Renal pelvis (tissue), 12 donors: ENCODE measurements at places on chromosomes 6 and 20.

DNA sequence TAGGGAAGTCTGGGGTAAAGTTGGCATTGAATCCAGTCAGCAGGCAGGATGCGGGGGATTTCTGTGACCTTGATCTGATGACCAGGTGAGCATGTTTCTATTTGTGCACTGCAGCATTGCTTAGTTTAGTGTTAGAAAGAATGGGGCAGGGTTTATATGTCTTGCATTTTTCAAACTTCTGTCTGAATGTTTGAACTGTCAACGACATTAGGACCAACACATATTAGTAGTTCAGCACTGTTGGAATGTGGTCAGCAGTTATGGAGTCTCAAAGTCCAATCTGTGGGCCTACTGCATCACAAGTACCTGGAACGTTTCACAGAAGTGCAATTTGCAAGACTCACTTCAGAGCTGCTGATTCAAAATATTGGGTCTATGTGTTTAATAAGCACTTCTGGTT is 276.6 kb upstream of the BMP2 start:
- DNase-seq = no peak

DNA sequence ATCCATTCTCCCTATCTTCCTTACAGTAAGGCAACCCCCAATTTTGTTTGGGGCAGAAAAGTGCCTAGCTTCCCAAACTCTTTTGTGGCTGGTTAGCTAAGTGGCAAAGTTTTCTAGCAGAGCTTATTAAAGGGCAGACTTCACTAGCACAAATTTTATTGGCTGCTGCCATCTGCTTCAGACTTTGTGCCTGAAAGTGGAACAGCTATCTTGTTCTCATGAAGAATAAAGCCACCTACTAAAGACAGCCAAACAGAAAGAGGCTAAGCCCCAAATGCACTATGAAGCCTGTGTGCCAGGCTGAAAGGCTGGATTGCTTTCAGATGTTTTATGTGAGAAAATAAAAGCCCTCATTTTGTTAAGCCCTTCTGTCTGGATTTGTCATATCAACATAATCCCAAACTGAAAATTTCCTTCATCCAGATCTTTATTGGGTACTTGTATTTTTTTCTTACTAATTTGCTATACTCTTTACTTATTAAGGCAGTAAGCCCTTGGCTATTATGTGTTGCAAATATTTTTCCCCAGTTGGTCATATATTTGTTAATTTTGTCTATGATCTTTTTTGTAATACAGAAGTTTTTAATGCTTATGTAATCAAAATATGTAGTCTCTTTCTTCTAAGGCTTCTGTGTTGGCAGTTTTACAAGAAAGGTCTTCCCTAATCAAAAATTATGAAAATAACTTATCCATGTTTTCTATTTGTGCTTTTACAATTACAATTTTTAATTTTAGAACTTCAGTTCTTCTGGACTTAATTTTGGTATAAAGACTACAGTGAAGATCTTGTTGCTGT is 191.1 kb downstream of the TASP1 start:
- DNase-seq = no peak

GRCh38 chr20:58402827-58403226 is 13.8 kb downstream of the VAPB start:
- DNase-seq = no peak

DNA sequence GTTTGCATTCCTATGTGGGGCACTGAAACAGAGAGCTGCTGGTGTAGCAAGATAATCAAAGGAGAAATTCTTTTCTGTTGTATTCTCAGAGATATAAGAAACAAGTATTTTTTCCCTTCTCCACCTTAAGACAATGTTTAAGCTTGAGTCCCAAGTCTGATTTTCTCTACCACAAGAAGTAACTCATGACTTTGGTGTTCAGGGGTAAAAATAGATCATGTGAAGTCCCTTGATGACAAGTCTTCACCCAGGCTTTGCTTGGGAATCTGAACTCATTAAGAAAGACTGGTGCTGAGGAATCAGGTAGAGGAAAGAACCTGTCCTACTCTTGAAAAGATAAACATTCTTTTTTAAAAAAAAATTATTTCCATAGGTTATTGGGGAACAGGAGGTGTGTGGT is 205.6 kb downstream of the ALDH8A1 start:
- DNase-seq = no peak

DNA sequence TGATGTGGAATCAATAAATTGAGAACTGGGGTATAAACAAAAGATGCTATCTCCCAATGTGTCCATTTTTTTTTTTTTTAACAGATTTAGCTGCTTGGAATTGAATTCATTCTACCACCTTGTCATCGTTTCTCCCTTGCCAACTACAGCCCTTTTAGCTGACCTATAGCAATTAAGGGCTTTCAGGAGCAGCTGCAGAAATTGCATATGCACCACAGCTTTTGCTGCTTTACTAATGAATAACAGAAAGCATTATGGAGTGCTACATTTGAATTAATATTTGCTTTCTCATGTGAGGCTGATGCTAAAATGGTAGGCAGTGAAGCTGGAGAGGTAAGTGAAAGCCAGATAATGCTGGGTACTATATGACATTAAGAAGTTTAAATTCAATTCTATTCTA is 5.7 kb downstream of the SESN1 start:
- no peak for DNase-seq

- DNase-seq = no peak
Observed at GRCh38 chr6:130547723-130548122, 181.9 kb downstream of the TMEM200A start.

DNA sequence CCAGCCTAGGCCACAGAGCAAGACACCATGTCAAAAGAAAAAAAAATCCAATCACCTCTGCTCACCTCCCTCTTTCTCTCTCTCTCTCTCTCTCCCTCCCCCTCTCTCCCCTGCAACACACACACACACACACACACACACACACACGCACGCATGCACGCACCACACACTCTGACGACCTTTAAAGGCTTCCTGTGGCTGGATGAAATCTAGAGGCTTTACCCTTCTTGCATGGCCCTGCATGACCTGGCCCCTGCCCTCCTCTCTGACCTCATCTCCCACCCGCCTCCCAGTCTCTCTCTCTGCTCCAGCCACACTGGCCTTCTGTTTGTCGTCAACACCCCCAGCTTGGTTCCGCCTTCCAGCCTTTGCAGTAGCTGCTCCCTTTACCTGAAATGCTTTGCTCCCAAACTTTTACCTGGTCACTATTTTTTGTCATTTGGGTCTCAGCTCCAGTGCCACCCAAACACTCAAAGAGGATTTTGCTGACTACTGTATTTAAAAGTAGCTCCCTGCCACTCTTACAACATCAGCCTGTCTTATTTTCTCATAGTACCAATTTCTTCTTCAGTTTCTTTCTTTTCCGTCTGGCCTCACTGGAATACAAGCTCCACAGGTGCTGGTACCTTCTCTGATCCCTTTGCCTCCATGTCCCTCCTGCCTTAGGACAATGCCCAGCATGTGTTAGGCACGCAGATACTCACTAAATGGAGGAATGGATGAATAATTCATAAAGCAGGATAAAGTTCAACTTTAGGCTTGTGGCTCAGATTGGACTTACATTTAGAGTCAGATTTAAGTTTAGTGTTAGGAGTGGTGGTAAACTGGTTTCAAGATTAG is 4.3 kb upstream of the LTA start:
- DNase-seq = no peak

GRCh38 chr6:44036699-44037101 is 90.6 kb downstream of the MRPL14 start:
- no peak for DNase-seq

GRCh38 chr6:39086711-39087110 is 28.3 kb downstream of the SAYSD1 start:
- DNase-seq = no peak

GRCh38 chr20:60068509-60068908 is 110.3 kb downstream of the CDH26 start:
- no peak for DNase-seq

DNA sequence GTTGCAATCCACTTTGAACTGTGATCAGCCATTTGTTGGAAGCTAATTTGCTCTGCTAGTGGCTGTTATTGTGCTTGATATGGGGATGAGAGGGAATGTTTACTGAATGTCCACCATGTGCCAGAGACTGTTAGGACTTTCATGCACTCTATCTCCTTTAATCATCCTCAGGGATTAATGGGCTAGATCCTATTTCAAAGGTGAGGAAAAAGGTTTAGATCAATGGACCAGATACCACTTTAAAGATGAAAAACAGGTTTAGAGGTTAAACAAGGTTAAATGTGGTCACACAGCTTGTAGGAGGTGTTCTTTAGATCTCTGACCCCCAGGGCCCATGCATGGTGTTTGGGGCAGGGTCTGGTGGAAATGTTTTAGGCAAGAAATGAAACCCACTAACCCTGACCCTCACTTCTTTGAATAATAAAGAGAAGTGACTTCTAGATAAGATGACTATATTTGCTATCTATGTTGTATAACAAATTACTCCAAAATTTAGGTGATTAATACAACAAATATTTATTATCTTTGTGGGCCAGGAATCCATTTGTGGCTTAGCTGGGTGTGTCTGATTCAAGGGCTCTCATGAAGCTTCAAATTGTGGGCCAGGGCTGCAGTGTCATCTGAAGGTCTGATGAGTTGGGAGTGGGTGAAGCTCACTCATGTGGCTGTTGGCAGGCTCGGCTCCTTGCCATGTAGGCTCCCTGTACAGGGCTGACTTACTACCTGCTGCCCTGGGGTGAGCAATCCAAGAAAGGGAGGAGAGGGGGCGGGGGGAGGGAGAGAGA is 127.8 kb upstream of the FOXA2 start:
- no peak for DNase-seq

- no peak for DNase-seq
Observed at GRCh38 chr20:37244572-37244957, 17.0 kb downstream of the GHRH start.

DNA sequence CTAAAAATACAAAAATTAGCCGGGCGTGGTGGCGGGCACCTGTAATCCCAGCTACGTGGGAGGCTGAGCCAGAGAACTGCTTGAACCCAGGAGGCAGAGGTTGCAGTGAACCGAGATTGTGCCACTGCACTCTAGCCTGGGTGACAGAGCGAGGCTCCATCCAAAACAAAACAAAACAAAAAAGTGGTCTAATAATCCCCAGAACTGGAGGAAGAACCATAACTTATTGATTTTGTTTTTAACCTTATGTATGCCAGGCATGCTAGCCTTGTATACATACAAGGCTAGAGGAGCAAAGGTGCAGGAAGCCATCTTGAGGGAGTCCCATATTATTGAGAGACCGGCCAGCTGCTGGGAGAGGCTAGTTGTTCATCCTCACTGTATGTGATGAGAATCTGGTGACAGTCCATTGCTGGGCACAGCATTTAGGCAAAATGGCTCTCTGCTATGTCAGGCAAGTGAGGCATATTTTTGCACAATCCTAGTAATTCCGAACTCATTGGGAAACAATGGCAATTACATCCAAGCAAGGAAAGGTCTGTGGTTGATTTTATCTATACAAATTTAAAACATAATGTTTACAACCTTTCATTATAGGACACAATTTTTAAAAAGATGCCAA is 18.0 kb downstream of the HFE start:
- no peak for DNase-seq

GRCh38 chr6:98957450-98957849 is 9.7 kb upstream of the FBXL4 start:
- DNase-seq = no peak

GRCh38 chr6:132096245-132096644 is 145.1 kb upstream of the CCN2 start:
- DNase-seq = no peak

DNA sequence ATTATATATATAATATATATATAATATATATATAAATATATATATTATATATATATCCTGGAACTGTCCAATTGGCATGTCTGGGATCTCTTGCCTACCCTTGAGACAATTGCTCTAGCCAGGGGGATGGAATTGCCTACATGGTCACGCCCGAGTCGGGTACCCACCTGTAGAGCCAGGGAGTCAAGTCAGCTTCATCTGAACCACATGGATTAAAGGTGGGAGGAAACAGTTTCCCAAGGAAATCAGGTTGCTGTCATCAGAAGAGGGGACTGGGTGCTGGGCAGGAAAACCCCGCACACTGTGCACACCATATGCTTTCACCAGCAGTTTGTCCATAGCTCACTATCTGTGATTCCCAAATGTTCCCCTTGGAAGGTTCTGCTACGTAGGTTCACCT is 252.5 kb upstream of the NOX3 start:
- no peak for DNase-seq
